NCI-H510A (cell line): ENCODE measurements at places on chromosomes 16 and 17.
A peak's percentile ranks its signal among the peaks of the same experiment; 100 is the strongest.

GRCh38 chr17:71764505-71764904, 356.3 kb upstream of the SOX9 start:
- DNase-seq: no peak

- DNase-seq: peak; percentile 40
Observed at GRCh38 chr17:61837175-61838051, 25.9 kb downstream of the BRIP1 start.

GRCh38 chr17:29569245-29569950, 897 bp downstream of the TP53I13 start:
- DNase-seq: no peak

- no peak for DNase-seq
Observed at GRCh38 chr17:20010936-20011335, 1.8 kb downstream of the SPECC1 start.
